ENCODE measurements at places on chromosomes 1 and 21.

DNA sequence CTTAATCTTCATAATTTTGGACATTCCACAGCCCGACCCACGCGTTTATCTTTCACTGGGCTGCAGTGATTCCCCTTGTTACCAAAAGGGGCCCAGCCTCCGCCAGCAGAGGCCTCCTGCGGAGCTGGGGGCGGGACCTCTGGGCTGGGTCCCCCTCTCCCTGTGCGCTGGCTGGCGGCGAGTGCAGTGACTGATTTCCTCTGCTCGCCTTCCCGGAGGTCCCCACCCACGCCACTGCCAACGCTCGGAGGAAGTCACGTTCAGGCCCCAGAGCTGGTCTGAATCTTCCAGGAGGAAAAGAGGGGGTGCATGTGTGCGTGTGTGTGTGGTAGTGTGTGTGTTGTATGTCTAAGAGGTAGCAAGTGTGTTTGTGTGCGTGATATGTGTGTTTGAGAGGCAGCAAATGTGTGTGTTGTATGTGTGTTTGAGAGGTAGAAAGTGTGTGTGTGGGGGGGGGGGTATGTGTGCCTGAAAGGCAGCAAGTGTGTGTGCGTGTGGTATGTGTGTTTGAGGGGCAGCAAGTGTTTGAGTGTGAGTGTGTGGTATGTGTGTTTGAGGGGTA lies 35.0 kb upstream of the JAK1 start:
- peak; percentile 88 for DNase-seq

DNA sequence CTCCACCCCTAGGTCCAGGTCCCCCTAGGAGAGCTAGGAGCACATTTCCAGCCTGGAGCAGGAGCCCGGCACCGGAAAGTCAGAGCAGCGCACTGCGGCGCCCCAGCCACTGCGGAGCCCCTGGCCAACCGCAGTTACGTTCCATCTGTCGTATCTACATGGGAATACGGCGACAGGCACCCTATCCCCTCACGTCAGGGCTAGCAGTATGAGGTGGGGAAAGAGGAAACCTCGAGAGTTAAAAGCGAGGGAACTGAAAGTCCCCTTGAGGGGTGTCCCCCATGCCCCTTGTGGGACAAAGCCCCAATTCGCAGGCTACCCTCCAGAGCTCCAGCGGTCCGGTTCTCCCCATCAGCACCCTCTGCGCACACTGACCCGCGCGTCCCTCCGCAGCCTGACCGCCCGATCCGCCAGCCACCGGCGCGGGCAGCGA lies 995 bp downstream of the COLGALT2 start:
- DNase-seq = peak; percentile 12

- DNase-seq = no peak
Observed at GRCh38 chr1:22847709-22848108, 125.0 kb downstream of the LACTBL1 start.

- DNase-seq = no peak
Observed at GRCh38 chr1:207015791-207016190, 16.8 kb downstream of the C1orf116 start.

- no peak for DNase-seq
Observed at GRCh38 chr1:183019860-183020259, 3.4 kb upstream of the LAMC1 start.

GRCh38 chr1:14926229-14926628 lies 227.3 kb upstream of the TMEM51 start:
- no peak for DNase-seq

DNA sequence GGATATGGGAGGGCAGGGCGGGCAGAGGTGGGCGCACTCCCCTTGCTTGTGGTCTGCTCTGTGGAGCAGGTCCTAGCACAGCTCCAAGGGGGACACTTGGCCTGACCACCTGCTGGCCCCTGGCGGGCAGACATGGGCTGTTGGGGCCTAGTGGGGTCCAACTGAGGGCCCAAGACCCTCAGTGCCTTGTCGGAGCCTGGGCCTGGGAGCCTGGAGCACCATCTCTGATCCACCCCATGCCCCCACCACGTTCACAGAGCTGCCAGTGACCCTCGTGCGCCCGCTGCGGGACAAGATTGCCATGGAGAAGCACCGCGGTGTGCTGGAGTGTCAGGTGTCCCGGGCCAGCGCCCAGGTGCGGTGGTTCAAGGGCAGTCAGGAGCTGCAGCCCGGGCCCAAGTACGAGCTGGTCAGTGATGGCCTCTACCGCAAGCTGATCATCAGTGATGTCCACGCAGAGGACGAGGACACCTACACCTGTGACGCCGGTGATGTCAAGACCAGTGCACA lies 70.6 kb downstream of the OBSCN start:
- DNase-seq = no peak

- DNase-seq = no peak
Observed at GRCh38 chr1:33346927-33347649, 26.2 kb upstream of the A3GALT2 start.

DNA sequence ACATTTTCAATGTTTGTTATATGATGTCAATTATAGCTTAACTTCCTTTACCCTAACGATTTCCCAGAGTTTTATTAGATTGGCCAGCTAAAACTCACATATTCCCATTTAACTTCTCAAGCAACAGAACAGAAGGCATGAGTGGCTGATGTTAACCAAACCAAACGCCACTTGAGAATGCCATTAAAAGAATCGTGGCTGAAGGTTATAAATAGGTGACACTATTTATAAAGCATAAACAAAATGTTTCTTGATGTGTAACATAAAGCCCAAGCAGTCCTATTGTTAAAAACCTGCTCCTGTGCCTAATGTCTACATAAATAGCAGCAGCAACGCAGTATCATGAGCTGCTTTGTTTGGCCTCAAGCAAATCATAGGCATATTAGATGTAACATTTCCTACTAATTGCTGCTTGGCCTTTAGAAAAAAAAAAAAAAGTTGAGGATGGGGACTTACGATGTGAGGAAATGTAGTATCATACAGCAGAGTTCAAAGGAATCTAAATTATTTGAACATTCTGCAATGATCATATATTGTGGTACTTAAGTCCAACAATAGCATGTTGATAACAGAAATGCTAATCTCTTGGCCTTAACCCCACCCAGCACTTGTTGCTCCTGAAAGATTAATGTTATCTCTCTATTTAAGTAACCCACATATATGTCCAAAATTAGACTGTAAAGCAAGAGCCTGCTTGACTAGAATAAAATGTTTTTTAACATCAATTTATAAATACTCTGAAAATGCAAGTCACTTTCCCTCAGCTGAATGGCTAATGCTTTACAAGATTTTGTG lies 106.0 kb downstream of the ESRRG start:
- no peak for DNase-seq

DNA sequence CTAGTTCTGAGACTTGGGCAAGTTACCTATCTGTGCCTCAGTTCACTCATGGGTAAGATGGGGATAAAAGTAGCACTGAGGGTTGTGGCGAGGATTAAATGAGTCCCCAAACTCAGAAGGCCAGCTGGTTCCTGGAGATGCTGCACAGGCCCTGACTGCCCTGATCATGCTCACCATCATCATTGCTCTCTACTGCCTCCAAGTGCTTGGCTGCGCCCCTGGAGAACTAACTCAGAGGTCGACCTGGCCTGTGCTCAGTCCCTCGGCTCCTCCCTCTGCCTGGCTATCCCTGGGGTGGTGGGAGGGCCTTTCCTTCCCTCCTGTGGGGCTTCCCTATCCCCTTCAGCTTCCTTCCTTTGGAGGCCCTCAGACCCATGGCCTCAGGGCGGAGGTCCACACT lies 5.6 kb downstream of the SLC5A9 start:
- no peak for DNase-seq

DNA sequence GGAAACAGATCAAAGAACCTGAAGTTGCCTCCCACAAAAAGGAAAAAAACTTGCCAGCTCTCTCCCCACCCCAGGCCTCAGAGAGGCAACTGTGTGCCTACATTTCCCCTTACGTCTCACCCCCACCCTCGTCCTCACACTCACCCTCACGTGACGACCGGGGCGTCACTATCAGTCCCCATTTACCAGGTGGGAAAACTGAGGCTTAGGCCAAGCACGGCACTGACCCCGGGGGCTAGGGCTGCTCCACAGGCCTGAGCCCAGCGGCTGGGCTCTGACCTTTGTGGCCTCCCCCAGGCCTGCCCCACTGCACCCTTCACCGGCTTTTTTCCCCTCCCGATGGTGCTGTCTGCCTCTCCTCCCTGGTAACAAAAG lies 51.5 kb upstream of the RUNX3 start:
- DNase-seq = peak; percentile 71

DNA sequence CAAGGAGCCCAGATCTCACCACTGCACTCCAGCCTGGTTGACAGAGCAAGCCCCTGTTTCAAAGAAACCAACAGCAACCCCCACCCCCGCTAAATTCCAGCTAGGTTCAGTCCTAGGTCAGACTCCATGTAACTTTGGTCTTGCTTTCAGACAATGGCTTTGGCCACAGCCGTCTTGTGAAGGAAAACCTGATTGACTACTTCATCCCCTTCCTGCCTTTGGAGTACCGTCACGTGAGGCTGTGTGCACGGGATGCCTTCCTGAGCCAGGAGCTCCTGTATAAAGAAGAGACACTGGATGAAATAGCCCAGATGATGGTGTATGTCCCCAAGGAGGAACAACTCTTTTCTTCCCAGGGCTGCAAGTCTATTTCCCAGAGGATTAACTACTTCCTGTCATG lies 12.9 kb downstream of the TOR3A start:
- no peak for DNase-seq

DNA sequence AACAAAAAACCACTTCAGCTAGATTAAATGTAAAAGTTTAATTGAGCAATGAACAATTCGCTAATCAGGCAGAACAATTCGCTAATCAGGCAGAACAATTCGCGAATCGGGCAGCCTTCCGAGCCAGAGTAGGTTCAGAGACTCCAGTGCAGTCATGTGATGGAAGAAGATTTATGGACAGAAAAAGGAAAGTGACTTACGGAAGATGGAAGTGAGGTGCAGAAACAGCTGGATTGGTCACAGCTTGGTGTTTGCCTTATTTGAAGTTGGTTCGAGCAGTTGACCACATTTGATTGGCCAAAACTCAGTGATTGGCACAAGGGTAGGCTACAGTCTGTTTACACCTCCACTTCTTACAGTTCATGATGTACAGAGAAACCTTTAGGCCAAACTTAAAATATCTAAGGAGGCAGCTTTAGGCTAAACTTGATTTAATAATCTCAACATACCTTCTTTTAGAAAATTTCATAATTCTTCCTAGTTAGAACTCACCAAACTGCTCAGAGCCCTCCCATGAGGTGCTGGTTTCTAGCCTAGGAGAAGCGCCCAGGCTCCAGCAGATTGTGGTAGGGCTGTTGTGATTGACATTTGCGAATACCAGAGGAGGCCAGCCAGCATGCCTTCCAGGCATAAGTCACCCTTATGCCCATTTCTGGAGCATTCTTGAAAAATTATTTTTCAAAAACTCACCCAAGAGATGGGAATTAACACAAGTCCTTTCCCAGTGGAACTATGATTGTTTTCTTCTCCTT lies 22.8 kb upstream of the KCNC4 start:
- DNase-seq = no peak

DNA sequence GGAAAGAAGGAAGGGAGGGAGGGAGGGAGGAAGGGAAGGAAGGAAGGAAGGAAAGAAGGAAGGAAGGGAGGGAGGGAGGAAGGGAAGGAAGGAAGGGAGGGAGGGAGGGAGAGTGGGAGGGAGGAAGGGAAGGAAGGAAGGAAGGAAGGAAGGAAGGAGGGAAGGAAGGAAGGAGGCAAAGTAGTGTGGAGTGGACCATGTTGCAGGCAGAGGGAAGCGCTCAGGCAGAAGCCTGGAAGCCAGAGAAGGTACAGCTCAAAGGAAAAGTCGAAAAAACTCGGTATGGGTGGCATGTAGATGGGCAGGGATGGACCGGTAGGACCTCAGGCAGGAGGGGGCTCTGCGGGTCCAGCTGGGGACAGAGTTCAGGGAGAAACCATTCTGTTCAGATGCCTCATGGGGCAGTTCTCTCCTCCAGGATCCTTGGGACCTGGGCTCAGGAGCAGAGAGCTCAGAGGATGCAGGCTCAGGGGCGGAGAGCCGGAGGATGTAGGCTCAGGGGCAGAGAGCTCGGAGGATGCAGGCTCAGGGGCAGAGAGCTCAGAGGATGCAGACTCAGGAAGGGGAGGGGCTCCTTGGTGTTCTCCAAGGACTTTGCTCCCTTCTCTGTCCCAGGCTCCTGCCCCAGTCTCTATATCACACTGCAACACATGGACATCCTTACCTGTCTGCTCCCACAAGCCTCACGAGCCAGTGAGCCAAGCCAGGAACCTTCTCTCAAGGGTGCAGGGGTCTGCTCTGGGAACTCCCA lies 13.6 kb upstream of the PADI3 start:
- no peak for DNase-seq

DNA sequence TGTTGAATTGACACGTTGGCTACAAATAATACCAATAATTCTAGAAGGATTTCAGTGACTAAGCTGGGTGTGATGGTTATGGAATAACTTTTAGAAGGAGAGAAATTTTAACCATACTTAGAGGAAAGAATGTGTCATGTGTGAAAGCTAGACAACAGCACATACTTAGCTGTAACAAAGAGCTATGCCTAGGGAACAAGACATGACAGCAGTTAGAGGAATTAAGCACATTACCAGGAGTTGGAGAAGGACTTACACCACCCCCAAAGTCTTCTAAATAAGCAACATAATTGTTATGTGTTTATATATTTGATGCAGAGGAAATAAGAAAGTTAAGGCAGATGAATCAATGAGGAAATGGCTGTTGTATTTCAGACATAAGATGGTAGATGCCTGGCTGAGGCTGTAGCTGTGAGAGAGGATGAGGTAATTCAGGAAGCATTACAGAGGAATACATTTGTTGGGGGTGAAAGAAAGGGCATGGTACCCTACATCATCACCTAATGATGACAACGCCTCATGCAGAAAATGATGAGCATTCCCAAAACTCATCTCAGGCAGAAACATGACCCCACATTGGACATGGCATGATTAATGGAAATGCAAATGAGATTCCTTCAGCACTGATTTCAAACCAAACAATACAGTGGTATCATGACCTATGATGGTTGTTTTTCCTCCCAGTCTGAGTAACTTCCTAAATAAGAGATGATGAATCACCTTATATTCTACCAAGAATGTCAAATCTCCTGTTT lies 211.5 kb downstream of the LHX8 start:
- no peak for DNase-seq

DNA sequence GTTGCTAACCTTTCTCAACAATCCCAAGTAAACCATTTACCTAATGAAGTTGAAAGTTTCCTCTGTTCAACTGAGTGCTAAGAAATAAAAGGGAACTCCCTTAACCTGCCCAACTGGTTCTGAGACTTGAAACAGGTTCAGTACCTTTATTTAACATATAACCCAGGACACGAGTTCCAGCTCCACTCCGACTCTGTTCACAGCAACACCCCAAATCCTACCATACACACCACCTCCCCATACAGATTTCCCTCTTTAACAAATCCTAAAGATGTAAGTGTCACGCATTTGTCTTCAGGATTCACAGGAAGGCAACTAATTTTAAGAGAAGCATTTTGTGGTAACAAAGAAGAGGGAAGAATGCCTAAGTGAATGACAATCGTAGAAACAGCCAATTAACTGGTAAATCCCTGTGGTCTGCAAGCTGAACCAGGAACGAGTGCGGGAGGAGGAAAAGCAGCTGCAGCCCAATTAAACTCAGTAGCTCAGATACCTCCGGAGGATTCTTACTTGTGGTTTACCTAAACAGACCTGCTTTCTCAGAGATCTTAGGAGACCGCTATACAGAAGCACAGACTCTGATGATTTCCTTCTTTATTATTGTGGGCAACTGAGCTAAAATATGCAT lies 134.5 kb upstream of the MAGI3 start:
- DNase-seq = no peak

- DNase-seq = no peak
Observed at GRCh38 chr1:102628109-102628613, 480.2 kb downstream of the COL11A1 start.

Measured in stimulated activated naive CD8-positive, alpha-beta T cell treated with anti-CD3 and anti-CD28 coated beads, Interleukin-15, Interleukin-2, amounts not matched to agents 100 U/mL and 50 U/mL, for 24 hours (primary cell).